Trophoblast cell (in vitro differentiated cells and primary cell): ENCODE measurements at places on chromosomes 12 and 14.

GRCh38 chr12:67524861-67525616, 123.5 kb upstream of the DYRK2 start:
- no peak overlapping the region for H3K4me3 ChIP-seq
- peaks cover 6% of the 10 kb centered on the region for H3K4me1 ChIP-seq
- no peaks in the 10 kb centered on the region for H3K36me3 ChIP-seq
- H3K27me3 ChIP-seq = no peaks in the 10 kb centered on the region
- H3K27ac ChIP-seq = no peak overlapping the region

DNA sequence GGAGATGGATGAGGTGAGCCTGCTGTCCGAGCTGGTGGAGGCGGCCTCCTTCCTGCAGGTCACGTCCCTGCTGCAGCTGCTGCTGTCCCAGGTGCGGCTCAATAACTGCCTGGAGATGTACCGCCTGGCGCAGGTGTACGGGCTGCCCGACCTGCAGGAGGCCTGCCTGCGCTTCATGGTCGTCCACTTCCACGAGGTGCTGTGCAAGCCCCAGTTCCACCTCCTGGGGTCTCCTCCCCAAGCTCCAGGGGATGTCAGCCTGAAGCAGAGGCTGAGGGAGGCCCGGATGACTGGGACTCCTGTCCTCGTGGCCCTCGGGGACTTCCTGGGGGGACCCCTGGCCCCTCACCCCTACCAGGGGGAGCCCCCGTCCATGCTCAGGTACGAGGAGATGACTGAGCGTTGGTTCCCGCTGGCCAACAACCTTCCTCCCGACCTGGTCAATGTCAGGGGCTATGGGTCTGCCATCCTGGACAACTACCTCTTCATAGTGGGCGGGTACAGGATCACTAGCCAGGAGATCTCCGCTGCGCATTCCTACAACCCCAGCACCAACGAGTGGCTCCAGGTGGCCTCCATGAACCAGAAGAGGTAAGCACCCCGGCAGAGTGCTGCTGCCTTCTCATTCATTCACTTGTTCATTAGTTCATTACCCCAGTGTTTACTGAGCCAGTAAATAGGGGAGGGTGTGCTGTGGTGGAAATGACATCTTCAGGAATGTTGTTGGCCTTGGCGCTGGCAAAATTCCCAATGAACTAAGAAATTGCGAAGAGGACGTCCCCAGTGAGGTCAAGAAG, 774 bp upstream of the MANSC4 start:
- peaks cover 6% of the 10 kb centered on the region for H3K4me1 ChIP-seq
- peaks cover 2% of the 10 kb centered on the region for H3K36me3 ChIP-seq

DNA sequence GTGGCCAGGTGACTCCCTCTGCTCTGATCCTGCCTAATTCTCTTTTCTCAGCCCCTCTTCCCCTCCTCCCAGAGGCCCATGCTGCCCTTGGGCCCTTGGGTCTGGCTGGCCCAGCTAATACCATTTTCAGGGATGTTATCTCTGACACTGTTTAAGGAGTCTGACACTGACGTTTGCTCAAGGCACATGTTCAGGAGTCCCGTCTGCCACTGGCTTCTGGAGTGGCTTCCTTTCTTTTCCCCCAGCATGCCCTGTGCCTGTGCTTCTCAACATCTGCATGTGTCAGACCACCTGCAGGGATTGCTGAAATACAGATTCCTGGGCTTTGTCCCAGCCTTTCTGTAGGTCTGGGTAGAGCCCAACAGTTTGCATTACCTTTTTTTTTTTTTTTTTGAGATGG, 128.9 kb downstream of the BCL11B start:
- H3K4me3 ChIP-seq = no peak overlapping the region
- H3K36me3 ChIP-seq = no peaks in the 10 kb centered on the region
- no peak for DNase-seq
- H3K27me3 ChIP-seq = no peaks in the 10 kb centered on the region
- H3K27ac ChIP-seq = no peak overlapping the region

DNA sequence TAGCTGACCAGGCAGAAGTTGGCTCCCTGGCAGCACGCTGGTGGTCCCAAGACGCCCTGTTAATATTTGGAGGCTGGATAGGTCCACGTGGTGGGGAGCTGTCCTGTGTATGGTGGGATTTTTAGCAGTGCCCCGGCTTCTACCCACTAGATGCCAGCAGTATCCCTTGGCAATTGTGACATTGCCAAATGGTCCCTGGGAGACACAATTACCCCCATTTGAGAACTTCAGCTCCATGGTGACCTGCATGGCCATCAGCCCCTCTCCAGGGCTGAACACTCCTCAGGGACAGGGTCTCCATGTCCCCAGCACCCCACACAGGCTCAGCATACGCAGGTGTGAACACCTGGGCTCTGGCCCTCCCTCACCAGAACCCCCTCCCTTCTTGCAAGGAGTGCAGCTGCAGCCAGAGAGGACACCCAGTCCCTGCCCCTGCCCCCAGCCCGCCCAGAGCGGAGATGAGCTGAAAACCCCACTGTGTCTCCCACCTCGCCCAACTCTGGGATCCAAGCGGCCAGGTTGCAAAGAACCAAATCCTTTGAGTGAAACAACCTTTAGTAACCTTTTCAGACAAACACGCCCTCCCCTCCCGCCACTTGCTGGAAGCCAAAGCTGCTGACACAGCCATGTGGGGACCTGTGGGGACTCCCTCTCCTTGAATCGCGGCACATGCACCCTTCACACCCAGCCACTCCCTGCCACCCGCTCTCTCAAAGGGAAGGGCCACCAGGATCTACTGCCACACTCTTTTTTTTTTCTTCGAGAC, 120.4 kb downstream of the CALM1 start:
- H3K36me3 ChIP-seq = no peaks in the 10 kb centered on the region
- H3K27me3 ChIP-seq = no peaks in the 10 kb centered on the region
- H3K4me3 ChIP-seq = no peak overlapping the region
- H3K27ac ChIP-seq = peak overlapping the region; percentile 11
- H3K4me1 ChIP-seq = peaks cover 10% of the 10 kb centered on the region
- DNase-seq = no peak

DNA sequence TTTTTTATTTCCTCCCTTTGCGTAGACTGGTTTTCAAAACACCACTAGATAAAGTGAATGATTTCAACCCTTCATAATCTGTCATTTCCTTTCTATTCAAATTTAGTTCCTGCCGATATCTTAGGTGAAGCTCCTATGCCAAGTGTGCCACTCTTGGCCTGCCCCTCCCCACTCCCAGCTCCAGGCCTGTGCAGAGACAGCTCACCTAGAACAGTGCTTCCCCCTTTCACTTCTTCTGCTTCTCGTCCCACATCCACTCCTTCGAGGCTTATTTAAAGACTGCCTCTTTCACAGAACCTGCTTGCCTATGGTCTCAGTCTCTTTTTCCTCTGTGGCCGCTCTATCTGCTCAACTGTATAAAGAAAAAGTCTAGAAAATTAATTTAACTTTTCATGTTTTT, 473.8 kb downstream of the RAD51B start:
- H3K4me1 ChIP-seq = peaks cover 26% of the 10 kb centered on the region
- H3K36me3 ChIP-seq = no peaks in the 10 kb centered on the region
- no peaks in the 10 kb centered on the region for H3K27me3 ChIP-seq
- no peak overlapping the region for H3K4me3 ChIP-seq
- peak overlapping the region; percentile 95 for H3K27ac ChIP-seq
- DNase-seq = no peak

- no peak overlapping the region for H3K4me3 ChIP-seq
- no peaks in the 10 kb centered on the region for H3K36me3 ChIP-seq
- H3K27me3 ChIP-seq = no peaks in the 10 kb centered on the region
- no peaks in the 10 kb centered on the region for H3K4me1 ChIP-seq
- H3K27ac ChIP-seq = no peak overlapping the region
Measured at GRCh38 chr14:54147282-54147681, 190.7 kb upstream of the BMP4 start.

DNA sequence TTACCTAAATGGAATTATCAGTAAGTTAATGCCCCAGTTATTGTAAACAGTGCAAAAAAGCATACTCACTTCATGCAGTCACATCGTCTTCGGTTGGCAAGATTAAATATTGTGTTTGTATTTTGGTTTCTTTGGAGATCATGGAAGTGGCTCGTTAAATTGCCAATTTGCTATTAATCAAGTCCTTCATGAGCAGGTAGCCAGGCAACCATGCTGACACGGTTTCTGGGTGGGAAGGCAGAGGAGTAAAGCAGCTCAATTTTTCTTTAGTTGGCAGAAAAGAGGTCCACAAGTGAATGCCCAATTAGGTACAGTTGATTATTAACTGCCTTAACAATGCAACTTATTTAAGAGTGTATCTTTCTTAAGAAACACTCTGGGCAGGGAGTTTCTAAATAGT, 43.9 kb downstream of the PPP4R3A start:
- peaks cover 31% of the 10 kb centered on the region for H3K36me3 ChIP-seq
- H3K27ac ChIP-seq = no peak overlapping the region
- DNase-seq = no peak
- no peaks in the 10 kb centered on the region for H3K27me3 ChIP-seq
- H3K4me3 ChIP-seq = no peak overlapping the region

- no peak overlapping the region for H3K27ac ChIP-seq
- no peaks in the 10 kb centered on the region for H3K36me3 ChIP-seq
Measured at GRCh38 chr12:59151243-59151642, 230.9 kb upstream of the LRIG3 start.

GRCh38 chr14:77603654-77604255, 12.7 kb downstream of the SPTLC2 start:
- no peak overlapping the region for H3K4me3 ChIP-seq
- H3K36me3 ChIP-seq = no peaks in the 10 kb centered on the region
- H3K27ac ChIP-seq = no peak overlapping the region
- no peaks in the 10 kb centered on the region for H3K4me1 ChIP-seq

- no peaks in the 10 kb centered on the region for H3K27me3 ChIP-seq
- no peak for DNase-seq
- H3K36me3 ChIP-seq = peaks cover 21% of the 10 kb centered on the region
- peak overlapping the region; percentile 94 for H3K27ac ChIP-seq
Measured at GRCh38 chr12:49809381-49809905, 18.8 kb downstream of the NCKAP5L start.

GRCh38 chr12:117202033-117202432, 11.8 kb upstream of the FBXO21 start:
- DNase-seq = no peak
- H3K27ac ChIP-seq = no peak overlapping the region
- H3K4me3 ChIP-seq = no peak overlapping the region
- no peaks in the 10 kb centered on the region for H3K4me1 ChIP-seq

DNA sequence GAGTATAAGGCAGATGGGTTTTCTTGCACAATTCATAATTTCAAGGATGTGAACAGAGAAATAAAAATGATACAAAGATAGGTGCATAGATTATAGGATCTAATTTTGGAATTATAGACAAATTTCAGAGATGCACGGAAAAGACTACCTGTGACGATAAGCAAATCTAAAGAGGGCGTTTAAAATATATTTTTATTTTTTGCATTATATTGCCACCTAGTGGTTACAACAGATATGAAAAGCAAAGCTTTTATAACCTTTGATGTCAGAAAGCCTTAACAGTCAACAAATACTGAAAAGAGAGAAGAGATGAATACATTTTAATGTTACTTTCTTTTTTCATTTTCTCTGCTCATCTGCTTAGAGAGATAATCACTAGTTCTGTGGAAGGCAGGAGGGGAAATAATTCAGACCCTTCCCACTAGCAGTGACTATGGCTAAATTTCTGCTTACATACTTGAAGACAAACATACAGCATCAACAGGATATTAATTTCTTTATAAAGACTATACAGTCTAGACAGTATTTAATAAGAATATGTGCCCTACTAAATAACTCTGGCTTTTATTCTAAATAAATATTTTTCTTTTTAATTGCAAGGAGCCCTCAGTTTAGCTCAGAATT, 46.3 kb downstream of the NTS start:
- no peak overlapping the region for H3K27ac ChIP-seq
- H3K27me3 ChIP-seq = no peaks in the 10 kb centered on the region
- H3K4me3 ChIP-seq = no peak overlapping the region
- peak; percentile 74 for DNase-seq
- no peaks in the 10 kb centered on the region for H3K36me3 ChIP-seq

- H3K4me1 ChIP-seq = peaks cover 8% of the 10 kb centered on the region
- no peaks in the 10 kb centered on the region for H3K27me3 ChIP-seq
- no peak overlapping the region for H3K27ac ChIP-seq
- H3K4me3 ChIP-seq = no peak overlapping the region
- H3K36me3 ChIP-seq = no peaks in the 10 kb centered on the region
Measured at GRCh38 chr12:40107098-40107802, 1.4 kb upstream of the SLC2A13 start.

GRCh38 chr12:11773889-11774677, 124.6 kb downstream of the ETV6 start:
- H3K4me3 ChIP-seq = peak overlapping the region; percentile 36
- no peak overlapping the region for H3K27ac ChIP-seq
- no peaks in the 10 kb centered on the region for H3K27me3 ChIP-seq
- no peak for DNase-seq
- peaks cover 3% of the 10 kb centered on the region for H3K36me3 ChIP-seq

- no peak overlapping the region for H3K4me3 ChIP-seq
- H3K27me3 ChIP-seq = no peaks in the 10 kb centered on the region
- no peak for DNase-seq
- peaks cover 9% of the 10 kb centered on the region for H3K4me1 ChIP-seq
Measured at GRCh38 chr14:102798926-102799325, 21.7 kb downstream of the TRAF3 start.

- peaks cover 19% of the 10 kb centered on the region for H3K4me1 ChIP-seq
- H3K27me3 ChIP-seq = no peaks in the 10 kb centered on the region
- DNase-seq = no peak
- H3K4me3 ChIP-seq = no peak overlapping the region
Measured at GRCh38 chr12:65935906-65936901, 111.9 kb downstream of the HMGA2 start.

DNA sequence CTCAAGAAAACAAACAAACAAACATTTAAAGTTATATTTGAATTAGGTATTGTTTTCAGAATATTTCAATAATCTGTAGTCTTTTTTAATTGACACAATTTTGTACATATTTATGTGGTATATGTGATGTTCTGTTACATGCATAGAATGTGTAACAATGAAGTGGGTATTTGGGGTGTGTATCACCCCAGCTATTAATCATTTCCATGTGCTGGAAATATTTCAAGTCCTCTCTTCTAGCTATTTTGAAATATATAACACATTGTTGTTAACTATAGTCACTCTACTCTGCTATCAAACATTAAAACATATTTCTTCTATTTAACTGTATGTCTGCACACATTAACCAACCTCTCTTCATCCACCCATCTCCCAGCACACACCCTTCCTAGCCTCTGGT, 32.0 kb upstream of the SIX1 start:
- H3K27me3 ChIP-seq = no peaks in the 10 kb centered on the region
- no peaks in the 10 kb centered on the region for H3K4me1 ChIP-seq
- no peaks in the 10 kb centered on the region for H3K36me3 ChIP-seq
- H3K27ac ChIP-seq = no peak overlapping the region
- no peak overlapping the region for H3K4me3 ChIP-seq

DNA sequence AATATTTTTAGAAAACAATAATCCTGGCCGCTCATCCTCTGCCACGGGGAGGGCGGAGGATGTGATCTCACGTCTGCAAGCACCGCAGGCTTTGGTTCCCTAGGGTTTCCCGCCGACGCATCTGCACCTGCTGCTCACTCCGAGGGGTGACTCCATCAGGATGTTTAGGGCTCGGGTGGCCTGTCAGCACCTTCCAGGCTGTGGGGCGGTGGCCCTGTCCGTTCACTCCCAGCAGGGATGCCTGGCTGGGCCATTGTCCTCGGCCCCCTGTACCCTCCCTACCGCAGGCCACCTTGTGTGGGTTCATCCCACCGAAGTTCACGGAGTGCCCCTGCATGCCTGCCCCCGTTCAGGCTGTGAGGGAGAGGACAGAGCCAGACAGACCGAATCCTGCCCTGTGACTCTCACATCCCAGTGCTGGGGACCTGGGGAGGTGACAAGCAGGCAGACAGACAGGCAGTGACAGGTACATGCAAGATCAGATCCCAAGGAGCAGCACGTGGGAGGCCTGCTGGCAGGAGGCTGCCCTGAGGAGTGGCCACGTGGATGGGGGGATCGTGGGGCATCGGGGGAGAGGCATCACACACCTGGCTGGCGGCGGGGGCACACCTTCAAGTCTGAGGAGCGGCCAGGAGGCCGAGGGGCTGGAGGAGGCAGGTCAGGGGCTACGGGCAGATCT, 112.6 kb downstream of the ADGRD1 start:
- no peak overlapping the region for H3K27ac ChIP-seq
- no peaks in the 10 kb centered on the region for H3K27me3 ChIP-seq
- no peak for DNase-seq
- no peaks in the 10 kb centered on the region for H3K36me3 ChIP-seq
